ENCODE measurements at places on chromosomes 5 and 9. TPM values are rescaled to one million over a fixed set of nuclear protein-coding genes. Genes with fewer than 3 reads are reported as not detected.

The NREP gene
- 18.0 TPM for total RNA-seq

The PIP5K1B gene
- 4.4 TPM for total RNA-seq

The C7 gene
- 96.5 TPM for total RNA-seq

- no peak overlapping the region for H3K27ac ChIP-seq
- no peaks in the 10 kb centered on the region for H3K27me3 ChIP-seq
- no peaks in the 10 kb centered on the region for H3K36me3 ChIP-seq
- DNase-seq: no peak
- H3K4me3 ChIP-seq: no peak overlapping the region
- H3K4me1 ChIP-seq: no peaks in the 10 kb centered on the region
These were observed 448.8 kb downstream of the TLE4 start for GRCh38 chr9:80020530-80020929.

- H3K27ac ChIP-seq: no peak overlapping the region
- no peaks in the 10 kb centered on the region for H3K4me1 ChIP-seq
- H3K36me3 ChIP-seq: no peaks in the 10 kb centered on the region
- DNase-seq: no peak
- no peak overlapping the region for H3K4me3 ChIP-seq
- H3K27me3 ChIP-seq: no peaks in the 10 kb centered on the region
These were observed 209.0 kb upstream of the RPS23 start for GRCh38 chr5:82487131-82487530.

DNA sequence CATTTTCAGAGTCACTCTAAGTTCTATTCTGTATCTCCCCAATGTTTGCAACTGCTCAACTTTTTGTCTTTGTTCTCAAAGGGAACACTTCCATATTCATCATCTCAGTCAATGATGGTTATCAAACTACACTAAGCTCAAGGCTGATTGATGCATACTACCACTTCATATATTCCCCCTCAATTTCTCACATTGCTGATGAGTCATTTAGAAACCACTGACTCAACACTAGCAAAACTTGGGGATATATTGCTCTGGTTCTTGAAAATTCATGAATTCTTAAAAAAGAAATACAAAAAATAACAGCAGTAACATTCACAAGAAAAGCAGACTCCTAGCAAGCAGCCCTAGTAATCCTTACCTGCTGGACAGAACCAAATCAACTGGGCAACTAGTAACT lies 52.2 kb downstream of the ABHD17B start:
- peaks cover 13% of the 10 kb centered on the region for H3K36me3 ChIP-seq
- H3K27ac ChIP-seq: no peak overlapping the region
- no peak overlapping the region for H3K4me3 ChIP-seq
- no peak for DNase-seq
- H3K27me3 ChIP-seq: no peaks in the 10 kb centered on the region

DNA sequence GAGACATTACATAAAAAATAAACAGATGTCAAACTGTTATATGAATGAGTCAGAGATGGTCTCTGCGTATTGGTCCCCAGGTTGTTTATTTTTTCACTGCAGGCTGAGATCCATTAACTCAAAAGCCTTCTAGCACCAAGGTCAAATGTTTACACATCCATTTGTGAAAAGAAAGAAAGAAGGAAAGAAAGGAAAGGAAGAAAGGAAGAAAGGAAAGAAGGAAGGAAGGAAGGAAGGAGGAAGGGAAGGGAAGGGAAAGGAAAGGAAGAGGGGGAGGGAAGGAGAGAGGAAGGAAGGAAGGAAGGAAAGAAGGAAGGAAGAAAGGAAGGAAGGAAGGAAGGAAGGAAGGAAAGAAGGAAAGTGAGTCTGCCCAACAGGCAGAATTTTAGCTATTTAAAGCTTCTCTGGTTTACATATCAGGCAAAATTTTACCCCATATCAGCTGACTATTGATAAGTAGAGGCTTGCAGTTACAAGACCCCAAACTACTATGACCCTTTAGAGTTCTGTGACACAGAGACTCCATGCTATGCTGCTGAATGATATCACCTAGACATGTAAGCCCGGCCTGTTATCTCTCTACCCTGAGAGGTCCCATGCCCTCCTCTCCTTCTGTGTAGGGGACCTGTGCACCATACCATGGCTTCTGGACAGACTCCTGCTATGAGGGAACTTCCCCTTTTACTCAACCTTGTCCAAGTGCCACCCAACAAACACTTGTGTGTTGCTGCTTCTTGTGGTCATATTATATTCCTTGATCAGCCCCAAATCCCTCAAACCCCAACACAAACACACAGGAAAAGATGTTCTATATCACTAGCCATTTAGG lies 59.0 kb downstream of the DRD1 start:
- H3K4me3 ChIP-seq: no peak overlapping the region
- no peak overlapping the region for H3K27ac ChIP-seq
- no peaks in the 10 kb centered on the region for H3K36me3 ChIP-seq

- H3K27ac ChIP-seq: no peak overlapping the region
- DNase-seq: no peak
- H3K27me3 ChIP-seq: no peaks in the 10 kb centered on the region
- H3K4me3 ChIP-seq: no peak overlapping the region
These were observed 943.8 kb upstream of the TYRP1 start for GRCh38 chr9:11749396-11749795.

DNA sequence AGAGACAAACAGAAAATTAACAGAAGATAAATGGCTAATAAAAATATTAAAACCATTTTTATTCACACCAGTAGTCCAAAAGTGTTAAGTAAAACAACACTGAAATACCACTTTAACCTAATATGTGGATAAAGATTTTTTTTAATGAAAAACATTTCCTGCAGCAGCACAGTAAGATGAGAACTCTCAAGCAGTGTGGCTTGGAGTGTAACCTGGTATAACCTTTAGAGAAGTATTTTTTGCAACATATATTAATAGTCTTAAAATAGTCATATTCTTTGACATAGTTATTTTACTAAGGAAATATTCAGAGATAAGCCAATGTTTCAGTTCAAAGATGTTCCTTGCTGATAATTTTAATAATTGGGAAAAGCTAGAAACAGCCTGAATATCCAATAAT lies 644.4 kb downstream of the PDE4D start:
- H3K27me3 ChIP-seq: no peaks in the 10 kb centered on the region
- no peak for DNase-seq
- H3K4me3 ChIP-seq: no peak overlapping the region
- H3K27ac ChIP-seq: no peak overlapping the region
- H3K4me1 ChIP-seq: no peaks in the 10 kb centered on the region

GRCh38 chr9:16345902-16346301 lies 524.6 kb downstream of the BNC2 start:
- H3K36me3 ChIP-seq: no peaks in the 10 kb centered on the region
- no peak for DNase-seq
- no peak overlapping the region for H3K4me3 ChIP-seq
- no peak overlapping the region for H3K27ac ChIP-seq
- no peaks in the 10 kb centered on the region for H3K27me3 ChIP-seq

- H3K36me3 ChIP-seq: no peaks in the 10 kb centered on the region
- DNase-seq: no peak
- no peak overlapping the region for H3K4me3 ChIP-seq
- no peaks in the 10 kb centered on the region for H3K4me1 ChIP-seq
These were observed 63.9 kb downstream of the TTC39B start for GRCh38 chr9:15243081-15243480.

DNA sequence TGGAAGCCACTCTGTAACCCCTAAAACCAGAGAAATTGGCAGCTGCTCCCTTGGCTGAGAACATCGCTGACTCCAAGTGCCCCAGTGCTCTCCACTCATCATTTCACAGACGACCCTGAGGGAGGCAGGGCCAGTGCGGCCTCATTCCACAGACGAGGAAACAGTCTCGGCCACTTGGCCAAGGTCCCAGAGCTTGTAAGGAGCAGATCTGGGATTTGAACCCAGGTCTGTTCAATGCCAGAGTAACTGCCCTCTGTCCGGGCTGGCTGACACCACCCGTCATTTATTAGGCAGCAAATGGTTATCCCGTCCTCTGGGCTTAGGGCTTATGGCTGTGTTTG lies 19.9 kb upstream of the IER5L start:
- H3K27ac ChIP-seq: peak overlapping the region; percentile 92
- H3K36me3 ChIP-seq: no peaks in the 10 kb centered on the region
- H3K4me1 ChIP-seq: peaks cover 13% of the 10 kb centered on the region
- H3K27me3 ChIP-seq: no peaks in the 10 kb centered on the region

DNA sequence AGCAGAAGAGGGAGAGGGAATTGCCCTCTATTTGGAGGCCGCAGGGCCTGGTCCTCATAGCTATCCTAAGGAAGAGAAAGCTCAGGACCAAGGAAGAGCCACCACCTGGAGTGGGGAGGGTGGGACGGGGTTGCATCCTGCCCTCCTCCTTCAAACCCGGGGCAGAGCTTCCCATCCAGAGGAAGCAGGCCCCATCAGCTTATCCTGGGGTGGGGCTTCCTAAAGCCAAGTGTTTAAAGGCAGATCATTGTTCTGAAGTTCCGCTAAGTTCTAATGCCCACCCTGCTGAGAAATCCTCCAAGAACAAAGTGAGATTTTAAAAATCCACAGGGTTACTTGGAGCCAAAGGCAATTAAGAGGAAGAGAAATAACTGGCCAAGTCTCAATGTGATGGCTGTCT lies 210.3 kb downstream of the C9orf152 start:
- H3K4me3 ChIP-seq: no peak overlapping the region
- H3K4me1 ChIP-seq: no peaks in the 10 kb centered on the region
- no peaks in the 10 kb centered on the region for H3K27me3 ChIP-seq
- no peaks in the 10 kb centered on the region for H3K36me3 ChIP-seq

DNA sequence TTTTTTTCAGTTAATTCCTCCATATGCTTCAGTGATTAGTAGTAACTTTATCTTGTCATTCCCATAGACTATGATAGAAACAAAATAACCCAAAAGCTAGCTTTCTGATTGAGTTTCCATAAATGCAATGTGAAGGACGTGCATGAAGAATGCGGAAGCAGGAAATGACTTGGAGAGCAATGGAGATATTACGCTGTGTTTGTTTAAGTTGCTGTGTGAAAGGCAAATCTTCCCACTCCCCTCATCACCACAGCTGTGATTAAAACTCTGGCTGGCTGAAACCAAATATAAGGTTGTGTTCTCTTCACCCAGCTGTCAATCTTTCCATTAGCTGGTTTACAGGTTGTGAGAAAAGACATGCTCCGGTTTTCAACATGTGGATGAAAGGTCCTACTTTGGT lies 83.9 kb downstream of the NR2F1-AS1 start:
- no peak overlapping the region for H3K27ac ChIP-seq
- no peaks in the 10 kb centered on the region for H3K4me1 ChIP-seq
- DNase-seq: no peak

GRCh38 chr9:110650991-110651411 lies 17.6 kb upstream of the MUSK start:
- no peak overlapping the region for H3K4me3 ChIP-seq
- H3K27me3 ChIP-seq: no peaks in the 10 kb centered on the region
- DNase-seq: no peak
- H3K4me1 ChIP-seq: peaks cover 9% of the 10 kb centered on the region
- peak overlapping the region; percentile 62 for H3K27ac ChIP-seq

GRCh38 chr5:73256462-73256861 lies 83.5 kb downstream of the TMEM174 start:
- no peak overlapping the region for H3K27ac ChIP-seq
- H3K4me3 ChIP-seq: no peak overlapping the region
- DNase-seq: no peak
- H3K27me3 ChIP-seq: no peaks in the 10 kb centered on the region
- no peaks in the 10 kb centered on the region for H3K36me3 ChIP-seq

GRCh38 chr9:92729735-92730155 lies 34.9 kb downstream of the BICD2 start:
- no peaks in the 10 kb centered on the region for H3K4me1 ChIP-seq
- H3K27ac ChIP-seq: no peak overlapping the region
- H3K36me3 ChIP-seq: peaks cover 36% of the 10 kb centered on the region
- H3K4me3 ChIP-seq: no peak overlapping the region
- no peak for DNase-seq

- no peaks in the 10 kb centered on the region for H3K27me3 ChIP-seq
- no peak for DNase-seq
- H3K27ac ChIP-seq: no peak overlapping the region
- no peaks in the 10 kb centered on the region for H3K4me1 ChIP-seq
These were observed 26.4 kb downstream of the NCS1 start for GRCh38 chr9:130198501-130199179.

GRCh38 chr9:20321423-20322082 lies 300.7 kb downstream of the MLLT3 start:
- no peaks in the 10 kb centered on the region for H3K36me3 ChIP-seq
- no peaks in the 10 kb centered on the region for H3K4me1 ChIP-seq
- no peak for DNase-seq
- no peak overlapping the region for H3K4me3 ChIP-seq
